ENCODE measurements at places on chromosomes 12 and 14.

DNA sequence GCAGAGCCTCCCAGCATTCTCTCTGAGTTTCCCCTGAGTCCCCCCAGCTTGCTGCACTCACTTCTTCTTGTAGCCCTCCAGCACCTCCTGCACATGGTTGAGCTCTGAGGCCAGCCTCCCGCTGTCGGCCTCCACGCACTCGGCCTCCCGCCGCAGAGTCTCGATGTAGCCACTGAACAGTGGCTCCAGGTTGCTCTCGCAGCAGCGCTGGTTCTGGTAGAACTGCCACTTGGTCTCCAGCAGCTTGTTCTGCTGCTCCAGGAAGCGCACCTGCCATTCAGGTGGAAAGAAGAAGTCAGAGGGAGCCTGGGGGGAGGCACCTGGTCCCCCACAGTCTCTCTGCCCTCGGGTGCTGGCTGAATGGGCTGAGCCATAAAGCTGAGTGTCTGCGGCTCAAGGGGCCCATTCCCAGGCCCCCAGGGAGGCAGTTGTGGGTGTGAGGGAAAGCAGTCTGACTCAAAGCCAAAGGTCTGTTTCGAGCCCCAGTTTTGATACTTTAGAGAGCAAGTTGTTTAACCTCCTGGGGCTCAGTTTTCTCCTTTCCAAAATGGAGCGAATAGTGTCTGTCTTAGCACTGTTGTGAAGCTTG is 2.3 kb downstream of the KRT85 start:
- no peak for DNase-seq

- DNase-seq, result no peak
Observed at GRCh38 chr14:37791384-37792036, 196.1 kb downstream of the TTC6 start.

GRCh38 chr12:76685246-76685678 is 78.7 kb upstream of the ZDHHC17 start:
- DNase-seq, result peak; percentile 40

GRCh38 chr12:75712223-75712622 is 200.8 kb upstream of the KRR1 start:
- peak; percentile 68 for DNase-seq

- no peak for DNase-seq
Observed at GRCh38 chr12:101570047-101570446, 24.7 kb upstream of the MYBPC1 start.

GRCh38 chr14:89466484-89466883 is 49.5 kb upstream of the FOXN3 start:
- no peak for DNase-seq

GRCh38 chr12:122596838-122597237 is 69.8 kb downstream of the KNTC1 start:
- no peak for DNase-seq
